ENCODE measurements at places on chromosomes 11 and 22.

DNA sequence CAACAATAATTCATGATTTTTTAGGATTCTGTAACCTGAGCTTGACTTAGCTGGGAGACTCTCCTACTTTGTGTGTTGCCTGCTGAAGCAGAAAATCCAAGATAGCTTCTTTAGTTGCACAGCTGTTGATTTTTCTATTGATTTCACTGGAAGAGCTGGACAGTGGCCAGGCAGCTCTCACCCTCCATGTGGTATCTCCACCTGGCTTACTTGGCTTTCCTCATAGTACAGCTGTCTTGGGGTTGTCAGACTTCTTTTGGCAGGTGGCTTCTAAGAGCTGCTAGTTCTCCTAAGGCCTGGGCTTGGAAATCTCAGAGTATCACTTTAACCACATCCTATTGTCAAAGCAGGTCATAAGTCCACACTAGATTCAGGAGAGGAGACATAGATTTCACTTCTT is 130.8 kb upstream of the SPON1 start:
- DNase-seq: no peak

DNA sequence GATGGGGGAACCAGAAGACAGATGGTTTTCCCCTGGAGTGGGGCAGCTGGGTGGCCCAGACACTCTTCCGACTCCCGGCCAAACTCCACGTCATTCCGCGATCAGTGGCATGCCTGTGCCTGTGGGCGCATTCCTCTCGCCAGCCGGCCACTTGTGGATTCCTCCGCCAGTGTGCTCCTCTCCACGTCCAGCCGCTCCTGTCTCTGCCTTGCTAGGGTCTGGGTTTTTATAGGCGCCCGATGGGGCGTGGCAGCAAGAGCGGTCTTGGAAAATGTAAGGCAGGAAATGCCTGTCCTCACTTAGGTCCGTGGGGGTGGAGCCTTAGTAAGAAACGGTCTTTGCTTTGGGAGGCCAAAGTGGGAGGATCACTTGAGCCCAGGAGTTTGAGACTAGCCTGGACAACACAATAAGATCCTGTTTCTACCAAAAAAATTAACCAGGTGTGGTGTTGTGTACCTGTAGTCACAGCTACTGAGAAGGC is 81.6 kb upstream of the SEPTIN5 start:
- no peak for DNase-seq

DNA sequence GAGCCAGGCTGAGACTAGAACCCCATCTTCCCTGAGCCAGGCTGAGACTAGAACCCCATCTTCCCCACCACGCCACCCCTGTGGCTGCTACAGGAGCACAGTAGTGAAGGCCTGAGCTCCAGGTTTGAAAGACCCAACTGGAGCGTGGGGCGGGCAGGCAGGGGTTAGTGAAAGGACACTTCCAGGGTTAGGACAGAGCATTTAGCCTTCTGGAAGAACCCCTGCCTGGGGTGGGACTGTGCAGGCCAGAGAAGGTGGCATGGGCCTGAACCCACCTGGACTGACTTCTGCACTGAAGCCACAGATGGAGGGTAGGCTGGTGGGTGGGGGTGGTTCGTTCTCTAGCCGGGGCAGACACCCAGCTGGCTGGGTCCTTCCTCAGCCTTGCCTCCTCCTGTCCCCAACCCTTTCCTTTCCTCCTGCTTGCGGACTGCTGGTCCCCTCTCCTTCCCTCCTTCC is 24.1 kb downstream of the SUN2 start:
- no peak for DNase-seq

DNA sequence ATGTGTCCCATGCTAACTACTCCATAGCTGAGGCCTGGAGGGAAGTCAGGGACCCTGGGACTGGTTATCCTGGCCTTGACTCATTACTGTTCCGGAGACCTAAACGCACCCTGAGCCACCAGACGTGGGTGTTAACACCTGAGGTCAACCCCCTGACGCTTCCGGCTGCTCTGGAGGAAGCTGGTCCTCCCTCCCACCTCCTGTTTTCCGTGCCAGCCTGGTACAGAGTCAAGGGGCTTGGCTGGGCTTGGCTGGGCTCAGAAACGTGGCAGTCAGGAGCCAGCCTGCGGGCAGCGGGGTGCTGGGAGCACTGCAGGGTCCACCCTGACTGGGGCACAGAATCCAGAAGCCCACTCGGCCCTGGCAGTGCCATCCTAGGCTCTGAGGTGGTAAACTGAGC is 2.6 kb downstream of the TMPRSS4 start:
- DNase-seq: no peak

DNA sequence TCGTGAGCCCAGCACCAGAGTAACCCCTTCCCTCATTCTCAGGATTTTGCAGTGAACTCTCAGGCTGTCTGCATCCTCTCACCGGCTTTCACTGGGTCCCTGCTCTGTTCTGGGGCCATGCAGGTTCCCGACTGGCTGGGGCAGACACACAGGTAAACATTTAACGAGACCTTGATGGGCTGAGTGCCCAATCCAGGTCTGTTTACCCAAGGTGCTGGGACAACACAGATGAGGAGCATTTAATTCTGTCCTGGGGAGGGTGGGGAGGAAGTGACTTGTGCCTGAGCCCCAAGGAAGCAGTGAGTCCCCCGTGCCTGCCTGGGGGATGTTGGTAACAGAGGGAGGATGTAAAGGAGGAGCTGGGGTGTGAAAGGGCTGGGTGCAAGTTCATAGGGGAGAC is 4.4 kb downstream of the BIK start:
- DNase-seq: no peak

GRCh38 chr11:77211040-77211451 is 83.0 kb downstream of the MYO7A start:
- DNase-seq: no peak

DNA sequence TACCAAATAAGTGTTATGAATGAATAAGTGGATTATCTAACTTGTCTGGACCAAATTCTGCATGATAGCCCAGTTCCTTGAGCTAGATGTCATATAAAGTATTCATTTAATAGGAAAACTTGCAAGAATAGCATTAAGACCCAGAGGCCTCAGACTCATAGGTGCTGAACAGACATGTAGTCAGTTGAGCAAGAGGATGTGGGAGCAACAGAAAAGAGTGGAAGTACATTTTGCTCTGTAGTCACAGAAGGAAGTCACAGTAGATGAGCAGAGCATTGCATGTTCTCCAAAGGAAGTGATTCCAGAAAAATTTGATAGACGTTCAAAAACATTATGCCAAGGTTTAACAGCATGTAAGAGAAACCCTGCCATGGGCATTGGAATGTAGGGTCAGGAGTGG is 9.5 kb downstream of the HOATZ start:
- no peak for DNase-seq

- DNase-seq: no peak
These were observed 49.7 kb downstream of the RPL27A start for GRCh38 chr11:8732324-8732670.

DNA sequence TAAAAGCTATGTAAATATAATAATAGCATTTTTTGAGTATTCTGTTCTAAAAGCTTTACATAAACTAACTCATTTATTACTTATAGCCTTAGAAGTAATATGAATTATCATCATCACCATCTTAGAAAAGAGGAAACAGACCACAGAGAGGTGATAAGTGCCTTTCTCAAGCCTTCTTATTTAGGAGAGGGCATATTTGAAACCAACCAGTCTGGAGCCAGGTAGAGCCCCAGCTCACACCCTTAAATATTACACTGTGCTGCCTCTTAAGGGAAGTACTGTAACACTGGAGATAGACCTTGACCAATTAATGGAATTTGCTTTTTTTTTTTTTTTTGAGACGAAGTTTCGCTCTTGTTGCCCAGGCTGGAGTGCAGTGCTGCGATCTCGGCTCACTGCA is 2.3 kb downstream of the BCO2 start:
- DNase-seq: no peak

DNA sequence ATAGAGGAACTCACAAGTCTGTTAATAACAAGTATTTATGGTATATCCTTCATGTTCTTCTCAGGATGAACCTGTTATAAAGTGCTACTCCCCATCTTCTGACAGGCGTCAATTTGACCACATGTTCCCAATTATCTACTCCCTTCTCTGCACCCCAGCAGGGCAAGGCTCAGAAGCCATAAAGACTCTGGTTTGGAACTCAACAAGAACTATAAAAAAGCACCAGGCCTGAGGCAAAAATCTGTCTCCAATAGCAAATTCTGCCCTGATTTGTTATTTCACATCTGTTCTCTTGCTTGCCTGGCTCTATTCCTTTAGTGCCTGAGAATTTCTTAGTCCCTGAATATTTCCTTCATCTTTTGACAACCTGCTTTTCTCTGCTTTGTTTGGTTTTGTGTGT is 618.2 kb upstream of the KIRREL3 start:
- no peak for DNase-seq

- no peak for DNase-seq
These were observed 87.8 kb downstream of the WNT7B start for GRCh38 chr22:45889093-45889538.

DNA sequence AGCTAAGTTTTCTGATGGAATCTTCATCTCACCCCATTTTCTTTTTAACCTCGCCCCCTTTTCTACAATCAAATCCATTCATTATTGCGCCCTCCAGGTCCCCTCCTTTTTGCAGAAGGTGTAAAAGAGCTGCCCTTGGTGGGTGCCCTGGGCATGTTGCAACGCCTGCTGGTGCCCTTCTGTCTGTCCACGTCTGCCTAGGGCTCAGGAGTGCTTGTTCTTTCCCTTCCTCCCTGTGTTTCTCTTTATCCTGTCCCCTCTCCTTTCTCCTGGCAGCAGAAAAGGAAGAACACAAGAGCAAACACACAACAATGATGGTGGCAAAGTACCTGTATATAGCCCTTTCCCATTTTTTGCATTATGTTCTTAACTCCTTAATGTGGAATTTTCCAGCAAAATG is 6.2 kb upstream of the TLCD5 start:
- no peak for DNase-seq

DNA sequence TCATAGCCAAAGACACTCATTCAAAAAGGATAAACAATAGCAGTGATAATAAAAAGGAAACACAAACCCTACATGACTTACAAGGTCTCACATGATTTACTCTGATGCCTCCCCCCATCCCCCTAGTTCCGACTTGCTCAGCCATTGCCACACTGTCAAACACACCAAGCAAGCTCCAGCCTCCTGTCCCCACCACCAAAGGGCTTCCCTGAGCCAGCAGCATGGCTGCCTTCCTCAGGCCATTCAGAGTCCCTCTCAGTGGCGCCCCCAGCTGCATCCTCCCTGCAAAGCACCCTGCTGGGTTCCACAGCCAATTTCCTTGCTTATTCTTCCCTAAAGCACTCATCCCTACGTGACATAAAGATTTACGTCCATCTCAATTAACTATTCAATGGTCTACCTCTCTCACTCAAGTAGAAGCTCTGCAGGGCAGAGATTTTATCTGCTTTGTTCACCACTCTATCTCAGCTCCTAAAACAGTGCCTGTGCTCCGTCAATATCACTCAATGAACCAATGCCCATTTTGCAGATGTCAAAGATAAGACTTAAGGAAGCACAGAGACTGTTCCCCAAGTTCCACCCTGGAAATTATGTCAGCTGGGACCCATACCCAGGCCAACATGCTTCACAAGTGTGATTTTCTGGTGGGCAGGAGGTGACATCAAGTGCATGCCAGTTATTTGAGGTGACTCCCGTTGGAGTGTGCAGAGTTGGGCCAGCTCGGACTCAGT is 106.9 kb downstream of the SYN3 start:
- DNase-seq: no peak

DNA sequence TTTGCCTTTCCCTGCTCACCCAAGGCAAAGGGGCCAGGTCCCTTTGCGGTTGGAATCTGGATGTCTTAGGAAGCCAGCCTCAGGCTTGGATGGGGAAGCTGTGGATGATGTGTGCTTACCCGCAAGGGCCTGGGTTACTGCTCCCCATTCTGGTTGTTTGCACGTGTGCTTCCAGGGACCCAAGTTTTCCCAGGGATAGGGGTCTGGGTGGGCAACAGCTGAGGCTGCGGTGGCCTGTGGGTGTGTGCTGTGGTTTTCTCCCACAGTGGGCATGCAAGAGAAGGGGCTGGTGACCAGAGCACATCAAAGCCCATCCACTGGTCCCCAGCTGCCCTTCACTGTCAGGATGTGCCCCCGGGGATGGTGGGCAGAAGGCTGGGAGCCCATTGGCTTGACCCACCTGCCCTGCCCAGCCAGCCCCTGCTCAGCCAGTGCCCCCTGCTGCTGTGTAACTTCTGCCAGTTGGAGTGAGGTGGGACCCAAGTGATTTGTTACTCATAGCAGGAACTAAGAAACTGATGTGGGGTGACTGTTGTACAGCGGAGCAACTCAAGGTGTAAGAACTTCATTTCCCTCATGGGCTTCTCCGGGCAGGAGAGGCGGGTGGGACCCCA is 3.3 kb downstream of the CAPN5 start:
- DNase-seq: no peak

DNA sequence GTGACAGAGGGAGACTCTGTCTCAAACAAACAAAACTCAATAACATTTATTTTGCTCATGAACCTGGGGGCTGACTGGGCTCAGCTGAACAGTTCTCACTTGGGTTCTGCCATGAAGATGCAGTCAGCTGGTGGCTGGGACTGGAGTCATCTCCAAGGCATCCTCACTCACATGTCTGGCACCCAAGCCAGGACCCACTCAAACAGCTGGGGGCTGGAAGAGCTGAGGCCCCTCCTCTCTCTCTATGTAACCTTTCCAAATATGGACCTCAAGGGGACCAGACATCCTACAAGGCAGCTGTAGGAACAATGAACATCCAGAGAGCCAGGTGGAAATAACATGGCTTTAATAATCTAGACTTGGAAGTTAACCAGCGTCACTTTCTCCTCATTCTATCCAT is 16.8 kb downstream of the HSPA8 start:
- no peak for DNase-seq

DNA sequence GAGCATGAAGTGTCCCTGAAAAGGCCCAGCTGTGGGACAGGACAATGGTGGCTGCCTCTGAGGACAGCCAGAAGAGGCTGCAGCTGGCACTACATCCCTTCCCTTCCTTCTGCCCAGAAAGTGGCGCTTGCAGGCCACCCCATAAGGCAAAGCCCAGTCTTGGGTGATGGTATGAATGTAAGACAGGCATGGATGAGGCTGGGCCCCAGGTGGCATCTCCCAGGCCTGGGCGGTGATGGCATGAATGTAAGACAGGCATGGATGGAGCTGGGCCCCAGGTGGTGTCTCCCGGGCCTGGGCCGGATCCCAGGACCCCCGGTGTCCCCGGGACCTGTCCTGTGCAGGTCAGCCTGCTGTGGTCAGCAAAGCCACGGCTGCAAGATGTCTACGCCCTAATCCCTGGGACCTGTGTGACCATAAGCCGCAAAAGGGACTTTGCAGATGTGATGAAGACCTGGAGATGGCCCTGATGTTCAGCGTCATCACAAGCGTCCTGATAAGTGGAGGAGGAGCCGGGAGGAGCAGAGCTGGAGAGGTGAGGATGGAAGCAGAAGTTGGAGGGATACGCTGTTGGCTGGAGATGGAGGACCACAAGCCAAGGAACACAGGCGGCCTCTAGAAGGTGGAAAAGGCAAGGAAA is 181.1 kb downstream of the CTTN start:
- no peak for DNase-seq

- DNase-seq: no peak
These were observed 346.6 kb downstream of the BRD1 start for GRCh38 chr22:49480896-49481658.

GRCh38 chr11:1481861-1482441 is 4.6 kb downstream of the MOB2 start:
- no peak for DNase-seq

- DNase-seq: no peak
These were observed 187.8 kb downstream of the MIAT start for GRCh38 chr22:26845021-26845743.

GRCh38 chr11:1745701-1746320 is 4.6 kb downstream of the IFITM10 start:
- no peak for DNase-seq

- DNase-seq: no peak
These were observed 5.5 kb downstream of the PHRF1 start for GRCh38 chr11:581752-582151.

- no peak for DNase-seq
These were observed 6.0 kb downstream of the KBTBD4 start for GRCh38 chr11:47572715-47573255.

GRCh38 chr11:62842171-62842741 is 2.9 kb upstream of the WDR74 start:
- DNase-seq: no peak

All from AG09309 (cell line).